Activated CD8-positive, alpha-beta T cell treated with anti-CD3 and anti-CD28 coated beads for 36 hours (primary cell): ENCODE measurements at places on chromosomes 5 and 9. TPM values are rescaled to one million over a fixed set of nuclear protein-coding genes. Genes with fewer than 3 reads are reported as not detected.

DNA sequence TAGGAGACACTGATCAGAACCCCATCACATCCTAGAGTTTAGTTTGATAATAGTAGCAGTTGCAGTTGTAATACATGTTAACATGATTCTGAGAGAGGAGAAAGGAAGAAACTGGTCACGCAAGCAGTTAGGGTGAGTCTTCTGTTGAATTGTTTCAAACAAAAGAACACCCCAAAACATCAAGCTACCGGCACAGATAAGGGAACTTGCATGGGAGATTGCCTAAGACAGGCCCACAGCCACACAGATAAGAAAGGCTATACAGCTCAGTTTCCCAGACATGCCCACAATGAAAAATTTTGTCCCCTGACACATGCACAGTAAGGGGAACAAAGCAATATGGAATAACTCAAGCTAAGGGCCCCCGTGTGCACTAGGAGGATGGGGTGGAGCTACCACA, 15.9 kb downstream of the HSPB3 start:
- no peak overlapping the region for H3K4me3 ChIP-seq
- DNase-seq: no peak
- peaks cover 4% of the 10 kb centered on the region for H3K4me1 ChIP-seq
- no peak overlapping the region for H3K27ac ChIP-seq
- peaks cover 3% of the 10 kb centered on the region for H3K27me3 ChIP-seq
- H3K36me3 ChIP-seq: no peaks in the 10 kb centered on the region

DNA sequence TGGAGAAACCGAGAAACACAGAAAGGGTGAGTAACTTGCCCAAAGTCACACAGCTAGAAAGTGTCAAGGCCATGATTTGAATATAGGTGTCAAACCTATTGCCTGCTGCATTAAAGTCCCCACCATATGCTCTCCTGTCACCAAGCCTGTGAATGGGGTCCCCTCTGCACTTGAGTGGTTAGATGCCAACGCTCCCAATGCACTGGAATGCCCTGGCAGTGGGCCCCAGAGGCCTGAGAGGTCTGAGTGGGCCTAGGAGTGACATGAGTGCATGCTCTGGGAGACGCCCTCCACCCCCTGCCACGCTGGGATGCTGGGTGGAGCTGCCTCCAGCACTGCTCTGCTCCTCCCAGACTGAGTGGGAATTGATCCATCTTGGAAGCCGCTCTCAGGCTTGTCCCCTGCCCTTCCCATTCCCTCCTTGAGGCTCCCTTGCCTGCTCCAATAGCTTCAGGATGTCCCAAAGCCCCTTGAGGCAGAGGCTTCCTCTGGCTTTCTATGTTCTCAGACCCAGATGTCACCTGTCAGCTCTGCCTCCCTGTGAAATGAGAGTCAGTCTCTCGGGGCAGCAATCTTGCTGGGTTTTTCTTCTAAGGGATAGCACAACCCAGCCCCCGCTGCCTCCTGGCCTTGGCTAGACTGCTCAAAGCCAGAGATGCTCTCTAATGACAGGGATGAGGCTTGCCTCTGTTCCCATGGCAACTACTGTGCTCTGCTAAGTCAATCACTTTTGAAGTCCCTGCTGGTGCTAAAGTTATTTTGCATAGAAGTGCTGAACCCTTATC, 6.6 kb upstream of the ARSI start:
- no peak for DNase-seq
- no peaks in the 10 kb centered on the region for H3K4me1 ChIP-seq
- H3K27ac ChIP-seq: no peak overlapping the region
- no peaks in the 10 kb centered on the region for H3K36me3 ChIP-seq

GRCh38 chr5:121199216-121199999, 652.3 kb upstream of the FTMT start:
- H3K4me1 ChIP-seq: no peaks in the 10 kb centered on the region
- no peak for DNase-seq

GRCh38 chr9:6938447-6938846, 180.7 kb downstream of the KDM4C start:
- no peak overlapping the region for H3K27ac ChIP-seq
- peaks cover 12% of the 10 kb centered on the region for H3K4me1 ChIP-seq
- peaks cover 7% of the 10 kb centered on the region for H3K36me3 ChIP-seq

- H3K4me3 ChIP-seq: no peak overlapping the region
- no peak overlapping the region for H3K27ac ChIP-seq
- no peak for DNase-seq
- H3K4me1 ChIP-seq: peaks cover 7% of the 10 kb centered on the region
- peaks cover 7% of the 10 kb centered on the region for H3K27me3 ChIP-seq
Observed at GRCh38 chr5:6495433-6496206, 47.0 kb downstream of the UBE2QL1 start.

TOMM5 gene
- total RNA-seq: 168 TPM

RASEF gene
- total RNA-seq: not detected
